ENCODE measurements at places on chromosomes 3 and 15.
A peak's percentile ranks its signal among the peaks of the same experiment; 100 is the strongest.

DNA sequence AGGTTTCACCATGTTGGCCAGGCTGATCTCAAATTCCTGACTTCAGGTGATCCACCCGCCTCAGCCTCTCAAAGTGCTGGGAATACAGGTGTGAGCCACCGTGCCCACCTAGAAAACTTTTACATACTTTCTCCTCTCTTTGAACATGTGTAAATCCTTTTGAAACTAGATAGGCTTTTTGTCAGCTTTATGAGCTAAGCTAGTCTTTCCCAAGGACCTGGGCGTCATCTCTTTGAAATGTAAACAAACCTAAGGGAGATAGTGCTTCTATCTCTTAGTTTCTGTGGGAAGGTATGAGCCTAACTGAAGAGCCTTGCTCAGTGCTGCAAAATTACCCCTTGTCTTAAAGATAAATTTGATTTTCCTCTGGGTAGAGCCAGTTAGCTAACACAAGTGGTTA is 4.8 kb downstream of the CX3CR1 start:
- DNase-seq = no peak

DNA sequence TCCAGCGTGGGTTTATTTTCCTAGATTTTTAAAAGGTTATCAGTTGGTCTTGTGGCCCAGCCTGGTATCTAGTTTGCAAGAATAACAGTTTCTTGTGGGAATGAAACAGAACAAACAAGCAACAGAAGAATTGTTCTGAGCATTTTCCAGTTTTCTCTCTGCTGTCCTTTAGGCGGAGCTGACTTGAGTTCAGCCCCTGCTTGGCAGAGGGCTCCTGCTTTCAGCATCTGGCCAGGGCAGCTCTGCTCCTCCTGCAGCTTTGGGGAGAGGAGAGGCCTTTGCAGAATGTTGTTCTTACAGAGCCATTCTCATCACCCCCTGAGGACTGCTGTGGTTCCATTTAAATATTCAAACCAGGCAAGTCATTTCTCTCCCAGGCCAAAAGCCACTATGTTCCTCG is 117.7 kb downstream of the ALDH1A2 start:
- peak; percentile 2 for DNase-seq

DNA sequence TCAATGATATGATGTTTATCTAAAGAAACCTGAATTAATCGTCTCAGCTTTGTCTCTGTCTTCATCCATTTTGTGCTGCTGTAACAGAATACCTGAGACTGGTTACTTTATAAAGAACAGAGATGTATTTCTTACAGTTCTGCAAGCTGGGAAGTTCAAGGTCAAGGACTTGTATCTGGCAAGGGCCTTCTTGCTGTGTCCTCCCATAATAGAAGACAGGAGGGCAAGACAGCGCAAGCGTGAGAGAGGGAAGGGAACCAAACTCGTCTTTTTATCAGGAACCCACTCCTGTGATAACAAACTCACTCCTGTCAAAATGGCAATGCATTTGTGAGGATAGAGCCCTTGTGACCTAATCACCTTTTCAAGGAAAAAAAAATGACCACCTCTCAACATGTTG is 131.5 kb downstream of the GHSR start:
- DNase-seq = no peak

DNA sequence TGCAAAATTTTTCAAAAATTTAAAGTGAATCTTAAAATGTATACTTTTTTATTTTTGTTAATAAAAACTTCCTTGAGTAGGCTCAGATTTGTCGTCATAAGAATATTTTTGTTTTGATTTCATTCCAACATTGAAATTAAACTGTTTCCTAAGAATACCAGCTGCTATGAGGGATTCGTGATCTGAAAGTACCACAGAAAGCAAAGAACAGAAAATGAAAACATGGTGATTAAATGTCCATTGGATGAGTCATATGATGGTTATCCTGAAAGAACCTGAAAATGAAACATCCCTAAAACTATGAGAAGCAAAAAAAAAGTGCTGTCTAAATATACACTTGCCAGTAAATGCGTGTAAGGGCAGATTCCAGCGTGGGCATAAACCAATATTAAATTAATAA is 143.8 kb downstream of the GMNC start:
- peak; percentile 82 for DNase-seq

- DNase-seq = no peak
Measured at GRCh38 chr3:48187579-48188265, 495 bp downstream of the CDC25A start.

DNA sequence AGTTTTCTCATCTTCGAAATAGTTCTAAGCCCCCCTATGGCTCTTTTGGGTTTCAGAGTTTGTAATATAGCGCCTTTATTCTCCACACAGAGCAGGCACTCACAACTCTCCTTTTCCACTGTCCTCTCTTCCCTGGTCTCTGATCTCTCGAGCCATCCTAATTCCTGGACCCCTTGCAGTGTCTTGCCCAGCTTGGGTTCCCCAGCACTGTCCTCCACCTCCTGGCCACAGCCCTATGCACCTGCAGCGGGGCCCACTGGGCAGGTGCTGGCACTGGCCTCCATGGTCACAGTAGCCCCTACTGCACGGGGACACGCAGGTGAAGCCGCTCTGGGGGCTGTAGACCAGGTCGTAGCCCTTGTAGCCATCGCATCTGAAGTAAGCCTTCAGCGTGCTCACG is 27.9 kb downstream of the MUC20 start:
- no peak for DNase-seq

GRCh38 chr15:88032787-88033186 is 223.8 kb downstream of the NTRK3 start:
- DNase-seq = peak; percentile 20

DNA sequence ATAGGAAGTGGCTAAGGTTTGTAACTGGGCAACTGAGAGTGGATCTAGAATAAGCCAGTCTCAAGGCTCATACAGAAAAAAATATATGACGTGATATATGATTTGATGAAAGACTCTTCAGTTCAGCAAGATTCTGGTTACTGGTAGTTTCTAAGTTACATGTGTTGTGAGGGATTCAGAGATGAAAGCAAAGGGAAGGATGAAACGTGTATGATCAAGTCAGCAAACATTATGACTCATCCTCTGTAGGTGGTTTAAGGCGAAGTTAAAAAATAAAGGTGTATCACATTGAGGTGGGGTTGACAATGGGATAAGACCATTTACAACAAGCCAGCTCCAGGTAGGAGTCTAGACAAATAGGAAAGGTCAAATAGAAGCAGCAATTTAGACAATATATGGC is 16.2 kb downstream of the TERC start:
- no peak for DNase-seq

- no peak for DNase-seq
Measured at GRCh38 chr3:42850263-42850662, 25.4 kb downstream of the CYP8B1 start.

DNA sequence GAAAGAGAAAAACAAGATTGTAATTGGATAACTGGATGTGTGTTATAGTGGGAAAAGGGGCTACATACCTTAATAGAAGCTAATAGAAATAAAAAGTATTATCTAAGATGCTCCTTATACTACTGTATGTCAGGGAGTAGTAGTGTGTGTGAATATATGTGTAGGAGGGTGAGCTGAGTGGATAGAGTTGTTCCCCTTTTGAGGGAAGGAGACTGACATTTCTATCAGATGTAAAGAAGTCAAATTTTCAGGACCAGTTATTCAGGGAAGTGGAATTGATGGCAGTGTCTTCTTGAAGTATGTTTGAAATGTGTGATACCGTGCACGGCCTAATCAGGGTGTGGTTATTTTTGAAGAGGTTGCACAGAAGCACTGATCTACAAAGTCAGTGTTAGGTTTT is 49.1 kb downstream of the PCOLCE2 start:
- DNase-seq = no peak

DNA sequence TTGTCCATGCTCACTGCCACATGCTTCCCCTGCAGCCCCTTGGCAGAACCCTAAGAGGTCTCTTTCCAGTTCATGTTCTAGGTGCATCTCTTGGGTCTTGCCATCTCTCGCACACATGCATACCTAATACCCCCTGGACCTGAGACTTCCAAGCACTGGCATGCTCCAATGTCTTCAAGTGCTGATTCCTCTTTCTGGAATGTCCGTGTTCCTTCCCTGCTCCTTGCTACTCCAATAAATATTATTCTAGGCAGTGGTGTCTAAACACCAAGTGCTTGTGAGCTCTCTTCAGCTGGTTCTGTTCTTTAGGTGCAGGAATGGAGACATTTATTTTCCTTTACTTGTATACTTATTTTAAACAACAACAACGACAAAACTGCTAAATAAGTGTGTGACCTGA is 370.1 kb downstream of the LPP start:
- DNase-seq = no peak

GRCh38 chr15:58555162-58556027 is 123.6 kb downstream of the LIPC start:
- DNase-seq = no peak

DNA sequence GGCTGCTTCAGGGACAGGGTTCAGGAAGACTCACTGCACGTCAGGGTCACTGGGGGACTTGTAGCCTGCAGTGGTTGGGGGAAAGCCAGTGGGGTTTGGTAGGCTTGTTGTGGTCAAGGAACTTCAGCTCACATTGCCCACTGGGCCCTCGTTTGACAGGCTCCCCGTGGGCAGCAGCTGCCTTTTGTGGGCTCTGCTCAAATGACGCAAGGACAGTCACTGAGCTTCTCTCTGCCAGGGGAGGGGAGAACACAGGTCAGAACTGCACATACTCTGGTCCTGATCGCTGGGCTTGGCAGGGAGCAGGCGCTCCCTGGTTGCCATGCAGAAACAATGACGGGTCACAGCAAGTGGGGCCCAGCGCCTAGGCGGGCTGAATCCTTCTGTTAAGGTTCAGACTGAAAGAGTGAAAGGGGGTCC is 45.5 kb downstream of the FAM174B start:
- DNase-seq = no peak

DNA sequence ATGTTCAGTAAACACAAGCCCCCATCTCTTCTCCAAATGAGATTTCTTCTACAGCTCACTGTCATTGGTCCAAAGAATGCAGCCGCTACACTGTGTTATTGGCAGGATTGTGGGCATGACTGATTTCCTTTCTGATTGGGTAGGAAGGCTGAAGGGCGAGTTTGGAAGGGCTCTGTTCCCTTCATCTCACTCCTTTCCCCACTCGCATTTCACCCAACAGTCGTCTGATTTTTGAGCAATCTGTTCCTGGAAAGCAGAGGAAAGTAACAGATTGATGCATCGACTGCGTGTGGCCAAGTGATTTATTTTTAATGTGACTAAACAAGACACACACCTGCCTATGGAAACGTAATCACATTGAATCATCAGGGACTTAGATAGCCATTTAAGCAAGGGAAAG is 55.5 kb downstream of the NOX5 start:
- no peak for DNase-seq

- no peak for DNase-seq
Measured at GRCh38 chr15:73755481-73755880, 2.3 kb upstream of the INSYN1 start.

DNA sequence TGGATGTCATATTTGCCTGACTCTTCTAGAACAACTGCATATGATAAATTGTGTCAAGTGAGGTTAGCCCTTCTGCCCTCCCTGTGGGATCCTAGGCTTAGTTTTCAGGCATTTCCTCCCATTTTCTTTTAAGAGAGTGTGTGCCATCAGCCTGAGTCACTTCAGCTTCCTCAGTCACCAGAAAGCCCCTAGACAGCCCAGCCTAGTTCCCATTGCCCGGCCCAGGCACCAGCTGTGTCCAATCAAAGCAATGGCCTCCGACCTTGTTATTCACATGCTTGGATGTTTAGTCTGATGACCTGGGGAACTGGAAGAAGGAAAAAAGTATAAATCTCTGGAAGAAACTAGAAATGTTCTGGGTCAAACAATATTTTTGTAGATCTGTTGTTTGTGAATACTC is 221.9 kb upstream of the LRIG1 start:
- DNase-seq = peak; percentile 86

- peak; percentile 49 for DNase-seq
Measured at GRCh38 chr3:133096900-133097613, 58.9 kb downstream of the TMEM108 start.

DNA sequence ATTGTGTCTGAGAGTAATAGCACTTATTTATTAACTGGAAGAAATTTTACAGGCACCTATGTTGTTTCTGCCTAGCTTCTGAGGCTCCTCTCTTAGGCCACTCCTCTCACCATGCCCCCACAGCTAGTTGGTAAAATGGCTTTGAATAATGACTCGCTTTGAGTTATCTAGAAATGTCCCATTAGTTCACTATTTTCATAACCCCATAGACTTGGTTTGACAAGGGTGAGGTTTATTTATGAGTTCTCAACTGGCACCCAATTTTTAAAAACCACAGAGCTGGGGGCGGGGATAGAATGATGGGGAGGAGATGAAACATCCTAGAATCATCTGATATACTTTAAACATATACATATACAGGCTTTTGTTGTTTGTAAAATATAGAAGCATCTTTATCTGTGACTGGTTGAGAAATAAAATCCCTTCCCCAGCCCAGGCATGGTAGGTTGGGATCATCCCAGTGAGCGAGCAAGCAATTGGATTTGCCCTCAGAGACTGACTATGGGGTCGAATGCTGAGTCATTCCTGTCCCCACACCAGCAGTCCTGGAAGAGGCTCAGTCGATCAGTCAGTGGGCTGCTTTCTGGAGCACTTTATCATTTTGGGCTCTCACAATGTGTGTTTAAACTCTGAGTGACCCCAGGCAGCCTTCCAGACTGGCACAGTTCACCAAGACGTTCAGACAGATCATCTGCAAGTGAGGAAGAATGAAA is 60.2 kb upstream of the TSEN2 start:
- DNase-seq = peak; percentile 81

- DNase-seq = peak; percentile 50
Measured at GRCh38 chr3:54917174-54917573, 10.7 kb downstream of the LRTM1 start.

GRCh38 chr3:40705663-40706062 is 180.9 kb downstream of the ZNF621 start:
- no peak for DNase-seq

GRCh38 chr3:17187589-17188184 is 302.9 kb downstream of the PLCL2 start:
- no peak for DNase-seq

GRCh38 chr3:104673981-104674380 is 692.7 kb upstream of the ALCAM start:
- peak; percentile 7 for DNase-seq

DNA sequence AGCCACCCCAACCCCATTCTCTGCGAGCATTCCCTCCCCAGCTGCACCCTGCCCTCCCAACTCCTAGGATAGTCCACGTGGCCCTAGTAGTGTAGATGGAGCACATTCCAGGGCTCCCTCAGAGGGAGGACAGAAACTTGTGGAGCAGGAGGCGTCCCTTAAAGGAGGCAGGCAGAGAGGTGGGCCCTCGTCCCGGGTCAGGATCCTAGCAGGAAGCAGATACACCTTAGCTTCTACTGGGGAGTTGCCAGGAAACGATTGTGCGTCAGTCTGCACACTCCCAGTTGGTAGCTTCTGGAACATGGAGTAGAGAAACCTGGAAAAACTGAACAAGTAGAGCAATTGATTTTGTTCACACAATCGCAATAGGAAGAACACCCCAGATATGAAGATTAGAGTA is 43.9 kb upstream of the KLHL25 start:
- no peak for DNase-seq
